ENCODE measurements at places on chromosomes 7 and 10.

DNA sequence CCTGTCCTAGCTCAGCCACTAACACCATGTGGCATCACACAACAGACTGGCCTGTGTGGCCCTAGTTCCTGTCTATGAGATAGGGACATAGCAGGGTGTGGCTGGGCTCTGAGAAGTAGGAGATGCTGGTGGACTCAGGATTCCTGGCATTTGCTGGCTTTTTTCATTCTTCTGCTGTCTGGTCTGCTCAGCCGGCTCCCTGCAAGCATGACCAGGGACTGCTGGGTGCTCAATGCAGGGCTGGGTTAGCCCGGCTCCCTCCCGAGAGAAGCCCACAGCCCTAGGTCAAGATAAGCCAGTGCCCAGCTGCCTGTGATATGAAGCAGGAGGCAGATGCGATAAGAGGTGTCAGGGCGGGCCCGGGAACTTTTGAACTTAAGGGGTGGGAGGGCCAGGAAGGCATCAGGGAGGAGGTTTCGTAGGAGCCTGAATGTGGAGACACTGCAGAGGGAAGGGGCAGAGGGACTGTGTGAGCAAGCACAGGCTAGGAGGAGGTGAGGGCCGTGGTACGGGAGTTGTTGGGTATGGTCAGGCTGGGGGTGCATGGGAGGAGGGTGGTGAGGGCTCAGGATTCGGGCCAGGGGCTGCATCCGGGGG lies 3.5 kb downstream of the AQP1 start:
- no peak for DNase-seq

DNA sequence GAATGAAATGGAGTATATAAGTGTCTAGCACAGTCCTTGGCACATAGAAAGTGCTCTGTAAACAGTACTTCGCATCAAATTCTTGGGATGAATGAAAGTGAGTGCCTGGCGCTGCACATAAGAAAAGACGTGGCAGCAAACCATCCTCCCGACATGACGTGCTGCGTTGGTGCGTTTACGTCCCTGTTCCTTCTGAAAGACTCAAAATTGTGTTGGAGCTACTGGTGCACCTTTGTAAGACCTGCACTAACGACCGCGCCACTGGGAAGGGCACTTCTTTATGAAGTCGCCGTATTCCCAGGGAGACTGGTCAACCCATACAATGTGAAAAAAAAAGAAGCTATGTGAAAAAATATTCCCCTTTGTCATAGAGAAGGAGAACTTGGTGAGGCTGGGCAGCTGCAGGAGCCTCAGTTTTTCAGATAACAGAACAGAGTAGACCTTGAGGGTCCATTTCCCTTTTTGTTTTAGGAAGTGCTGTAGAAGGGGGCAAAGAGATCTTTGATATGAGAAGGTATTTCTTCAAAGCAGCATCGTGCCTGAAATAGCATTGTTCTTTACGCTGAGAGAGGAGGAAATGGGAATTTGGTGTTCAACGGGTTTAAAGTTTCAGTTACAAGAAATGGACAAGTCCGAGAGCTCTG lies 91.7 kb downstream of the PTPRE start:
- DNase-seq = no peak

GRCh38 chr7:43204081-43204480 lies 91.6 kb downstream of the HECW1 start:
- no peak for DNase-seq

GRCh38 chr10:122341141-122341810 lies 33.2 kb upstream of the PLEKHA1 start:
- DNase-seq = no peak

- DNase-seq = no peak
These were observed 98.4 kb downstream of the RGS10 start for GRCh38 chr10:119443970-119444660.

- peak; percentile 41 for DNase-seq
These were observed 12.5 kb upstream of the TSPAN15 start for GRCh38 chr10:69438536-69439349.

GRCh38 chr7:129569811-129570215 lies 41.7 kb upstream of the NRF1 start:
- DNase-seq = no peak

DNA sequence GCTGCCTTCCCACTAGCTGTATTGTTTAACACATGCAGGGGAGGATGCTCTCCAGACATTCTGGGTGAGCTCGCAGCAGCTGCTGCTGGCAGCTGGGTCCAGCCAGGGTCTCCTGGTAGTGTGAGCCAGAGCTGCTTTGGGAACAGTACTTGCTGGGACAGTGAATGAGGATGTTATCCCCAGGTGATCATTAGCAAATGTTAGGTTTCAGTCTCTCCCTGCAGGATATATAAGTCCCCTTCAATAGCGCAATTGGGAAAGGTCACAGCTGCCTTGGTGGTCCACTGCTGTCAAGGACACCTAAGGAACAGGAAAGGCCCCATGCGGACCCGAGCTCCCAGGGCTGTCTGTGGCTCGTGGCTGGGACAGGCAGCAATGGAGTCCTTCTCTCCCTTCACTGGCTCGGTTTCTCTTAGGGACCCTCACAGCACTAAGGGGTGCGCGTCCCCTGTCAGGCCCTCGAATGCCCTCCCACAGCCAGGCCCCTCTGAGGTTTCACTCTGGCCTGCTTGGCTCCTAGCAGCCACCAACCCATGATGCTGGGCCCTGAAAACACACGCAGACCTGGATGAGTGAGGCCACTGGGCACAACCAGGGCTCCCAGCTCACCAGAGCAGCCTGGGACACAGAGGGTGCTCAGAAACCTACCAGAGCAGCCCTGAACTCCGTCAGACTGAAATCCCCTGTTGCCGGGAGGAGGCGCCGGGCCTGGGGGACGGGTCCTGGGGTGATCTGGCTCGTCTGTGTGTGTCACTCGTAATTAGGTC lies 173.0 kb upstream of the LANCL2 start:
- DNase-seq = no peak

GRCh38 chr7:28096713-28097112 lies 83.9 kb downstream of the JAZF1 start:
- DNase-seq = no peak

- DNase-seq = no peak
These were observed 36.0 kb downstream of the GNA12 start for GRCh38 chr7:2807845-2808772.

DNA sequence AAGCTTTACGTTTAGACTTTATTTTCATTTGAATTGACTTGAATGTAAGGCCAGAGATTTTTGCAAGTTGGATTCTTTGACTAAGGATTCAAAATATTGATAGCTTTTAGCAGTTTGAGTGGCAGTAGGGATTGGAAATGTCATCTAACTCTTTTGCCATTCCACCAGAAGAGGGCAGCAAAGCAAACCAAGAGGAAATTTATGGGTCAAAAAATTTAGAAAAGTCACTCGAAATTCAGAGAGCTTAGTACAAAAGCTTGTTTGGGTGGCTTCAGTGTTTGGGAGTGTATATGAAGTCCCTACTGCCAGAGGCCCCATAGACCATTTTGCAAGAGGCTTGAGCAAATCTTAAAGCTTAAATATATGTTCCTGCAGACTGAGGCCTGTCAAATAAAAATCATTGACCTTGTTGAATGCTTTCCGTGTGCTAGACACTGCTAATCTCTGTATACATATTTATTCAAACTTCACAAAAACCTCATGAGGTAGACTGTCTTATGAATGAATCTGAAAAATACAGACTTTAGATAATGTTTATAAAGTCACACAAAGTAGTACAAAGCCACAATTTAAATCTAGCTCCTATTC lies 44.6 kb upstream of the RSBN1L start:
- DNase-seq = no peak

DNA sequence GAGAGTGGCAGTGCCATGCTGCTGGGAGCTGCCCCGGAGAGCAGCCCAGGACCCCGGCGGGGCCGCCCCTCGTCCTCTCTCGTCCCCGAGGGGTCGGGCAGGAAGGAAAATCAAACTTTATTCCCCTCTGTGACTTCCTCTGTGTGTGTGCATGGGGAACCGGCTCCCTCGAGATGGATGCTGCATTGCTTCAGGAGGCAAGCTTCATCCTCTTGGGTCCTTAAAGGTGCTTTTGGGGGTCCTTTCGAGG lies 726 bp downstream of the MCU start:
- no peak for DNase-seq

GRCh38 chr10:72744566-72744965 lies 52.6 kb downstream of the MCU start:
- no peak for DNase-seq

DNA sequence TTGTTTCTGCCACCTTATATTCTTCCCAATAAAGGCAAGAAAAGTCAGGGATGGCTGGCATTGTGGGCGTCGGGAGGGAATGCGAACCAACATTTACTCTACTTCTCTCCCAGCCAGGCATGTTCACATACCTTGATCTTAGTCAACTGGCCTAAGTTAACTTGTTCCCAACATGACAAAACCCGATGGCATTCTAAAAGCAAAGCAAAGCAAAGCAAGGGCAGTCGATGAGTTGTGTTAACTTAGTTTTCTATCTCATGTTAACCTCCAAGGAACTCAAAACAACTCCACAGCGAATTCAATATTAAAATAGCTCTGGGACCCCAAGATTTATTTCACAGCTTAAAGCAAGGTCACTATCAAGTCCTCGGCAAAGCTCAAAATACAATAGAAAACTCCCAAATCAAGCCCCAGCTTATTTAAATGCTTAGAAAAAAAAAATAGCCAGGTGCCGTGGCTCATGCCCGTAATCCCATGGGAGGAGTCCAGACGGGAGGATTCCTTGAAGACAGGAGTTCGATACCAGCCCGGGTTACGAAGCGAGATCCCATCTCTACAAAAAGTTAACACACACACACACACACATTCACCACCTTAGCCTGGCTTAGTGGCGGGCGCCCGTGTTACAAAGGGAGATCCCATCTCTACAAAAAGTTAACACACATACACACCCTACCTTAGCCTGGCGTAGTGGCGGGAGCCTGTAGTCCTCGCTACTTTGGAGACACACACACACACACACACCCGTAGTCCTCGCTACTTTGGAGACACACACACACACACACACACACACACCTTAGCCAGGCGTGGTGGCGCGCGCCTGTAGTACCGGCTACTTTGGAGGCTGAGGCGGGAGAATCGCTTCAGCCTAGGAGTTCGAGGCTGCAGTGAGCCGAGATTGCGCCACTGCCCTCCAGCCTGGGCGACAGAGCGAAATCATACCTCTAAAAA lies 901 bp upstream of the CCNY start:
- DNase-seq = no peak

GRCh38 chr7:11452476-11452875 lies 379.5 kb downstream of the THSD7A start:
- no peak for DNase-seq

- DNase-seq = no peak
These were observed 59.6 kb upstream of the C1GALT1 start for GRCh38 chr7:7122701-7123281.

GRCh38 chr10:78314651-78315050 lies 281.0 kb downstream of the RPS24 start:
- DNase-seq = no peak

DNA sequence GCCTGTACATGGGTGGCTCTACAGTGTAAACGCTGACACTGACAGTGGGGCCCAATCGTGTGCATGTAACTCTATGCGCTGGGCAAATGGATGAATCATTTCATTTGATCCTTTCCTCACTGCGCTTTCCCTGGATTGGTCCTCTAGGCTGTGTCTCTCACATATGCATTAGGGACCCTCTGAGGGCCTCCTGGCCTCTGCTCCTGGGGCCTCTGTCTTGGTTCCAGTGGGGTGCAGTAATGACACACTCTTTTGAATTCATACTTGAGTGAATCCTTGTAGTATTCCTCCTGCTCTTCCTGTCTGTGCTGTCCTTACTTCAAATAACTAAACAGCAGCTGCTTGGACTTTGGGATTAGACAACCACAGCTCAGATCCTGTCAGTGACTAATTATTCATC lies 176.5 kb upstream of the ADO start:
- DNase-seq = no peak

GRCh38 chr7:111196655-111197054 lies 105.7 kb downstream of the LRRN3 start:
- DNase-seq = no peak

DNA sequence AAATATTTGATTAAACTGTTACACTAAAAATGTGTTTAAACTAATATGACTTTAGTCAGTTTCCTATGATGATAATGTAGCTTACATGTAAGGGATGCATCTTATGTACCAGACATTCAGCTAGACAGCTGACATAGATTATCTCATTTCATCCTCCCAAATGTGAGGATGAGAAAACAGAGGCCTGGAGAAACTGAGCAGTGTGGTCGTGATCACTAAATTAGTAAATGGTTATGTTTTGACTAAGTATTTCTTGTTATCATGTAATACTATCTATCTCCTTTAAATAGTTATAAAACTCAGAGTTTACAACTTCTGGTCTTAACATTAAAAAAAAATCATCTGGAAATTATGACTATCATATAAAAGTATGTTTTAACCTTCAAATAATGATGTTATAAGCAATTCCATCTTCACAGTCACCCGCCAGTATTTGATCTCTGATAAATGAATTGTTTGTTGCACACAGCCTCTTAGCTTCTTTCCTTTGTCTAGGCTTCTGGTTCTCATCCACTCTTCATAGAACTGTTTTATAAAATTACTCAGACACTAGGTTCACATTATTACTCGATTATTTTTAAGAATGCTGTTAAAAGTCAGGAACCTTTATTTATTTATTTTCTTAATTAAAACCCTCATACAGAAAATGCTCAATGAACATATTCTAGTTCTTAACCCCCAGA lies 33.6 kb upstream of the HDAC9 start:
- DNase-seq = no peak

GRCh38 chr10:70743879-70744278 lies 41.3 kb downstream of the TBATA start:
- DNase-seq = no peak

DNA sequence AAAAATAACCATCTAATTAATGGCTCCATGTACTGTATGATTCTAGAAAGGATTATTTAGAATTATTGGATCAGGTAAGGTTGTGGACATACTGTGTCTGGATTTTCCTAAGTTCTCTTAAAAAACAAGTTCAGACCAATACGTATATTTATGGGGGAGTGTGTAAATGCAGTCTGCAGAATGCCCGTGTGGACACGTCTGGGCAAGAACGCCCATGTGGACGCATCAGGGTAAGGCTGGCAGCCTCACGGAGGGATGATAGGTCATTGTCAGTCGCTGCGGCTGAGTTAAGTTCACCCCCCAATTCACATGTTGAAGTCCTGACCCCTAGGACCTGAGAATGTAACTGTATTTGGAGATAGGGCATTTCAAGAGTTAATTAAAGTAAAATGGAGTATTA lies 160.0 kb upstream of the SHH start:
- DNase-seq = no peak
